ENCODE measurements at places on chromosomes 4 and X.
A peak's percentile ranks its signal among the peaks of the same experiment; 100 is the strongest.

- no peak for DNase-seq
These were observed 691 bp downstream of the MAGED1 start for GRCh38 chrX:51893931-51894696.

DNA sequence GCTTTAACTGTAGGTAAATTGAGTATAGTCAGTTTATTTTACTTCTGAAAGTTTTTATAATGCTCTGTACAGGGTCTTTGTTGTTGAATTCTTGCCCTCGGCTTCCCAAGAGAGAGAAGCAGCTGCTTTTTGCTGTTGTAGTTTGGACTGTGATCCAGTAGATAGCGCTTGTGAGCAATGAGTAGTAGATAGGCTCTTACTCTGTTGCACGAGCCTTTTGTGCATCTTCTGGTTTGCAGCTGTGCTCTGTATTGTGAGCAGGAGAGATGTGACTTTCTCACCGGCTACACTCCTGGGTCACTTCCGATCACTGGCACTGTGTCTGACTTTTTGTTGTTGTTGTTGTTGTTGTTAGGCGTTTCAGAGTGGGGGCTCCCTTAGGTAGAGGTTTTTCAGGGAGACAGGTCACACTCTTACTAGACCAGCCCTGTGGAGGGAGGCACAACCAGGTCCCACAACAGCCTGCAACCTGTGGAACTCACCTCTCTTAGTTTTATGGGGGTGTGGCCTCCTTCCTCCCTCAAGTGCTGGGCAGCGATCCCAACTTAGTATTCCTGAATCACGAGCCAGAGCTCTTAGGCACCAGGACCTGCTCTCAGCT lies 822.1 kb upstream of the GALNTL6 start:
- DNase-seq, result peak; percentile 45

- no peak for DNase-seq
These were observed 1424.9 kb upstream of the PCDH7 start for GRCh38 chr4:29295280-29295679.

GRCh38 chr4:150694438-150694837 lies 112.5 kb downstream of the MAB21L2 start:
- DNase-seq, result no peak

DNA sequence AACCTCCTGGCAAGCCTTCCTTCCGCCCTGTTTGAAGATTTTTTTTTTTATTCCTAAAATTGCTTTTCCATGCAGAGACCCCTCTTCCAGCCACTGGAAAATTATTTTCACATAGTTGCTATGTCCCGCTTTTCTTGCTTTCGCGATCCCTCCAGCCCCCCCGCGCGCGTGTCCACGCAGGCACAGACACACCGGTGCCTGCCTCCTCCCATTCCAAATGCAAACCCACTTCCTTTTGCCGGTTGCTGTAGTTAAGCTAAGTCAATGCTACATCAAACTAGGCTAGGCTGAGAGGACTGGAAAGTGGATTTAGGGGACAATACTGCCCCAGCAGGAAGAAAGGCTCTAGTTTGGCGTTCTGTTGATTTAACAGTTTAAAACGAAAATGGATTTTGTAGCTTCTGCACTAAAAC lies 111.0 kb downstream of the DHX15 start:
- DNase-seq, result peak; percentile 14

- no peak for DNase-seq
These were observed 16.2 kb upstream of the GPKOW start for GRCh38 chrX:49139713-49140112.

GRCh38 chr4:62394766-62395165 lies 1194.6 kb downstream of the ADGRL3 start:
- peak; percentile 30 for DNase-seq

GRCh38 chrX:39425124-39425806 lies 624.0 kb downstream of the MID1IP1 start:
- no peak for DNase-seq

GRCh38 chr4:78477276-78477675 lies 74.3 kb upstream of the ANXA3 start:
- DNase-seq, result no peak

DNA sequence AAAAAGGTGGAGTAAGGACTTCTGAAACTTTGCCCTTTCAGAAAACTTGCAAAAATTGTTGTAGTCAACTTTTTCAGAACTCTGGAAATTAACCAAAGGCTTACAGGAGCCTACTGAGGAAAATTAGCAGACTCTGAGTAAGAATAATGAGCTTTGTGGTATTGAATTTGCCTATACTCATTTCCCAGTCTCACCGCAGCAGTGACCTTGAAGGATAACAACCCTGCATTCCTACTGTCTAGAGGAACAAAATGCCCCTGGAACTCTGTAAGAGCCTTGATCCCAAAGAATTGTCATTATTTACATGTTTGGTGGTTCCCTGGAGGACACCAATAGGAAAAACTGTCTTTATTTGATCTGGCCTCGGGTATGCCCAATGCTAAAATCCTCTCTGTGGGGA lies 57.9 kb downstream of the MND1 start:
- no peak for DNase-seq

DNA sequence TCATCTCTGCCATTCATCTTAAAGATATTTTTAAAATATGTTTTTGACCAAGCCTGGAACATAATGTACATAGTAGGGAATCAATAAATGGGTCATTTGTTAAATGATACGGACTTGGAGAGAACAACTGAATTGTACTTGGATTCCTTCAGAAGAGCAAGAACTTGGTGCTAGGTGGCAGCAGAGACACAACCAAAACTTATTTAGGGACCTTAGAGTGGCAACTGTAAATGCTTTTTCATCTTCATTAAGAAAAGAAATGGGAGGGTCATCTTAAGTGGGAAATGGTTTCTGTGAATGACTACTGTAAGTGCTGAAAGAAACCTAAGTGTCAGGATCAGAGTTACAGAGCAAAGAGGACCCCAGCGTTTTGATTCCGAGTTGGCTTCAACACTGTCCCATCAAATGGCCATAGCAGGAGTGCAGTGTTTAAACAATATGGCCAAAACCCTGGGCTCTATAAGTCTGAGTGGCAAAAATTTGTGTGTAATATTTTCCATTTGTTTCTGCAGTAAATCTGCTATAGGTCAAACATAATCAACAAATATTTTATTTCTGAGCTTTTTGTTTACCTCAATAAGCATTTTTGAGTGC lies 213.6 kb downstream of the PALLD start:
- peak; percentile 62 for DNase-seq

GRCh38 chr4:102807345-102807744 lies 20.0 kb downstream of the UBE2D3 start:
- DNase-seq, result no peak

DNA sequence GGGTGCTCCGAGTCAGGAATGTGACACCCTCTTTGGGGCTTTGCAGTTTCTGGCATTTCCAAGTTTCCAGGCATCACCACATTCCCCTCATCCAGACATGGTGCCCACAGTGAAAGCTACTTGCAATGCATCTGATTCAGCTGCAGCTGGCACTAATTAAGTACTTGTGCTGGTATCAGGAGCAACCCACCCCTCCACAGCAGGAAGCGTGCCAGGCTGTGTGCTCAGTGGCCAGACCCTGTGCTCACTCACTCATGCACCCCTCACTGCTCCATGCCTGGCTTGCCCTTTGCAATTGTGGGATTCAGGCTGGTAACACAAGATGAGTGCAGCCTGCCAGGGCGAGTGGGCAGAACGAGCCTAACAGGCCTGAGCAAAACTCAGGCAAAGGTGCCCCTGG lies 271.2 kb downstream of the EPHA5 start:
- no peak for DNase-seq

DNA sequence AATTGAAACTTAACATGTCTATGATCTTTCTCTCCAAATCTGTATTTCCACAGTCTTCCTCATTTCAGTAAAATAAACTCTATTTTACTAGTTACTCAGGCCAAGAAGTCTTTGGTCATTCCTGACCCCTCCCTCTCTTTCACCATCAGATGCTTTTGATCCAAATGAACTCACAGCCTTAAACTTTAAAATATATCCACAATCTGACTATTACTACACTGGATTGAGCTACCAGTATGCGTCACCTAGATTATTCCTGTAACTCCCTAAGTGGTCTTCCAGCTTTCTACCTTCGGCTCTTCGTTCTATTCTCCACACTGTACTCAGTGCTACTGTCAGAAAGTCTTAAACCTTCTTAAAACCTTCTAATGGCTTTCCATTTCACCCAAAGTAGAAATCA lies 195.1 kb downstream of the FBXW7 start:
- no peak for DNase-seq

GRCh38 chr4:88333741-88334405 lies 44.8 kb upstream of the HERC6 start:
- no peak for DNase-seq

- DNase-seq, result no peak
These were observed 369.9 kb upstream of the NR3C2 start for GRCh38 chr4:148812101-148812500.

GRCh38 chr4:65023883-65024670 lies 614.8 kb upstream of the TECRL start:
- DNase-seq, result no peak

DNA sequence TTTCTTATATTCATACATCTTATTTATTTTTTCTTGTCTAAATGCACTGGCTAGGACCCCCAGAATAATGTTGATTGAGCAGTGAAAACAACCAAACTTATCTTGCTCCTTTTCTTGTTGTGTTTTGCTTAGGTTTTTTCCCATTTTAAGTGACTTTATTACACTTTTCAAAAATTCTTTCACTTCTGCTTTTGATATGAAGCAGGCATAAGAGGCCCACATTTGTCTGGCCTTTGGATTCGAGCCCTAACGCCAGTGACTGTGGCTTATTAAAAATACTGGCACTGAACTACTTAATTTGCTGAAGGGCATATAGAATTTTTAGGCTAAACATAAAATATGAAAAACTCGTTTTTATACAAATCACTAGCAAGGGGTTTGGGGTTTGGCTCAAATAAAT lies 197.0 kb downstream of the ASB9 start:
- DNase-seq, result no peak

- no peak for DNase-seq
These were observed 48.8 kb downstream of the RAPGEF2 start for GRCh38 chr4:159151689-159152088.

GRCh38 chrX:53080628-53081580 lies 1.3 kb upstream of the TSPYL2 start:
- no peak for DNase-seq

GRCh38 chrX:2788980-2789379 lies 37.1 kb downstream of the XG start:
- peak; percentile 56 for DNase-seq

DNA sequence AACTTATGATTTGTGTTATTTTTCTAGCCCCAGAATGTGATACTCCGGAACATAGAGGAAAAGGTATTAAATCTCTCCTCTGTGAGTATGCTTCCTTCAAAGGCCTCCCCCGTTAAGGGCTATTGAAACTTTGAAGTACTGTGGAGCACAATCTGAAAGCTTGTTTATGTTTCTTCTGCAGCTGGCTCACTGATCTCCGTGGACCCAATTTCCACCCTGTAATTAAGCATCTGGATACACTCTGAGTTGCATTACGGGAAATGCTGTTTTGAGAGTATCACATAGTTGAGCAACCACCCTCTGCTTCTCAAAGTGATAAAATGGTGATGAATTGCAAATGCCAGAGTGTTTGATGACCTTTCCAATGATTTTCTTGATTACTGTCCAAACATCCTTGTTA lies 296.8 kb upstream of the PABPC5 start:
- DNase-seq, result no peak

DNA sequence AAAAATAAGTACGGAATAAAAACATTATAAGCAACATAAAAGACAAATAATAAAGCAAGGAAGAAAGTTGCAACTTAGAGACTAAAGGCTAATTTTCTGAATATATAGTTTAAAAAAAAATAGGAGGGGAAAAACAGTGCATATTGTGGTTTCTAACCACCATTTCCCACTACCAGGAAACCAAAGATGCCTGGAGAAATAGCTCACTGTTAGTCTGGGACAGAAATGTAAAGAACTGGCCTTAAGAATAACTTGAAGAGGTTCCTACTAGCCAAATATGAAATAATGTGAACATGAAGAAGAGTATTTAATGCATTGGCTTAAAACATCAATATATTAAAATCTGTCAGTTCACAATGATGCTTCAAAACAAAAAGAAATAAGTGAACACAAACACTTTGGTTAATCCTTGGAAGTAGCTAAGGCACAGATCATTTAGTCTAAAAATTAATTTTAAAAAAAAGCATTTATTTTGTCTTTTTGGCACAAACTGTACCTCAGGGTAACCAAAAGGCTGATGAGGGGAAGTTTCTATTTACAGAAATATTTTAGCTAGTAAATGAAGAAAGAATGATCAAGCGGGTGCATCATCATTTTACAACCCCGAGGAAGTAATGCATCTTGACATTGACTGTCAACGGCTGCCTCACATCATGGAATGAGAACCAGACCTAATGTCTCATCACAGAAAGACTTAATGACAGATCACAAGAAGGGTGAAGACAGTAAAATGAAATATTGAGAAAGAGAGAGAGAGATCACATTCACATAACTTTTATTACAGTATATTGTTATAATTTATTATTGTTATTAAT lies 297.2 kb upstream of the LDB2 start:
- DNase-seq, result no peak

- DNase-seq, result peak; percentile 37
These were observed 31.1 kb downstream of the F11 start for GRCh38 chr4:186297013-186297645.

GRCh38 chr4:174669270-174669669 lies 147.0 kb upstream of the HPGD start:
- DNase-seq, result no peak

DNA sequence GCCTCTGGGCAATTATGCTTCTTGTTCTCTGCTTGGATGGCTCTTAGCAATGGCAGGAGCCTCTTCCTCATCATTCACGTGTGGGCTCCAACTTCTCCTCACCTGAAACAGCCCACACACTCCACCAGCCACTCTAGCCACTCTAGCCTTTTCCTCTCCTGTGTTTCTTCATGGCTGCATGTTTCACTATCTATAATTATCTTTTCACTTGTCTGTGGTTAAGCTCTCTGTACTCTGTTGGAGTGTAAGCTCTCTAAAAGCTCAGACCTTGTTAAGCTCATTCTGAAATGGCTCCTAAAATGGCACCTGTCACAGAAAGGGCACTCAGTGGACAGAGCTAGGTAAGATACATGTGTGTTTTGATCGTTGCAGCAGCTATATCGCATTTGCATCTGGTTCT lies 80.0 kb downstream of the SH3KBP1 start:
- DNase-seq, result no peak

DNA sequence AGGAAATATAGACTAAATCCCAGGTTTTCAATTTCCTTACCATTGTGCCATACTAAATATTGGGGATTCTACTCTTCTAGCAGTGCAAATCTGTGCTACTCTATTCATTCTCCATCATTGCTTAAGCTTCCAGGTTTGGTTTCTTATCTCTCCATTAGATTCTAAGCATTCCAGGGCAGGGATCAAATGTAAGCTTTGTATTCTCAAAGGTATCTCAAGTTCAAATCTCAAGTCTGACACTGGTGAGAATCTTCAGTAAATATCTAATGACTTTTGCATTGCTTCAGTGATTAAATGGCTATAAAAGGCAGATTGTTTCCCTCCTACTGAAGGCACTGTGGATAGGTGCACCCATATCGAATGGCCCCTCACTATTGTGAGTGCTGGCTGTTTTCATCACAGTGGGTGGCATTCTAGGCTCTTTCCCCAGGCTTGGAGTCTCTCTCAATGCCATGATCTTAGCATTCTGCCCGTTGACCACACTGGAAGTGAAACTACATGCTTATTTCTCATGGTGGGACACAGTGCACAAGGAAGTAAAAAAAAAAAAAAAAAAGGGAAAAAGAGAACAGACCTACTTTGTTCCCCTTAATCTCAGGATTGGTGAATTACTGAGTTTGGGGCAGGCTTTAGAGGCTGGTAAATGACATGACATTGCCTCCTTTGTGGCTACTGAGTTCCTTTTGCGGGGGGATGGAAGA lies 28.7 kb downstream of the FAM9C start:
- DNase-seq, result peak; percentile 56
